ENCODE measurements at places on chromosomes 2 and 18.

DNA sequence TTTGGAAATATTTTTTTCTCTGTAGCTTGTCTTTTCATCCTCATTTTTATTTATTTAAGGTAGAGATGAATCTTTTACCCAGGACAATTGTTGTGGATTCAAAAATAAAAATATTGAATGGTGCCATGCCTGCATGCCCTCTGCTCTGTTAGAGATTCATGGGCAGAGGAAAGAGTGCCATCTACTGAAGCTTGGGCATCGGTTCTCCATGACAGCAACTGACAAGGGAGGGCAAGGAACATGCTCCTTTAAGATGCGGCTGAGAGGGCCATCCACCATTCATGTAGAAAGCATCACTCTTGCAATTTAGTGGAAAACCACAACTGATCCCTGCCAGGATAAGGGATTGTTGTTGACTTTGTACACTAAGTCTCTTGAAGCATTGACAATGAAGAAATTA lies 79.9 kb downstream of the PARD3B start:
- no peak for DNase-seq

DNA sequence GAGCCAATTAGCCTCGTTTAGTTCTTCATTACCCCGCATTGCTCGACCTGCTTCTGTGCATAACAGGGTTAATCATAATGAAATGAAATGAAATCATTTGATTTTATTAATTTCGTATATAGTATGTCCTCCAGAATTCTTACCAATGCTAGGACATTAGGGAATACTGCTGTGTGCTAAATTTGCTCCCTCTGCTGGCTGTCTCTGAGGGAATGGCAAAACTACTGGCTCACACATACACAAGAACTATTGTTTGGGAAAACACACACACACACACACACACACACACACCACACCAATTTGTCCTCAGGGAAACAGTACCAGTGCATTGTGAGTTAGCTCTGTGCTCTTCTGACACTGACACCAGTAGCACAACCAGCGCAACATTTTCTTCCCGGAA lies 273.3 kb upstream of the TCF4 start:
- DNase-seq, result no peak

DNA sequence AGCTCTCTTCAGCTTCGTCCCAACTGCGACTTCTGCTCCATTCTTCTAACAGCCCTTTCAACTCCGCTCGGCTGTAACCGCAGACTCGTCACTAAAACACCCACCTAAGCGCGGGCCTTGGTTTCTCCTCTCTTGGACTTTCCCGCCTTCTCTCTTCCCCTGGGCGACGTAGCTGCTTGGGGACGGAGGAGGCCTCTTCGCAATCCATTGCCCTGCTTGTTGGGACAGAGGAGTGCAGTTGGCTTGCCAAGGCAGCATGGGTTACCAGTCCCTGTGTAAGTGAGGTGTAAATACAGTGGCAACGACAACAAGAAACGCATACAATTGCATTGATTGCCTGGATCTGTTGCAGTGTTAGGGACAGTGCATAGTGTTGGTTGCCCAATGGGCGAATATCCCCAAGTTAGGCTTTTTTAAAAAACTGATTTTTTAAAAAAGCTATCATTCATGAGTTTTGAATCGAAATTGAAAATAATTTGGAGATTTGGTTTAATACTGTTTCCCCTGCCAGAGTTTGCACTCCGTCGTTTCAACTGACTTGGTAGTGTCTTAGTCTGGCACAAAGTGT lies 484 bp upstream of the DARS1 start:
- peak; percentile 91 for DNase-seq

- peak; percentile 57 for DNase-seq
Measured at GRCh38 chr2:127700527-127701192, 637 bp upstream of the SFT2D3 start.

GRCh38 chr2:155770516-155770915 lies 562.0 kb downstream of the NR4A2 start:
- no peak for DNase-seq

DNA sequence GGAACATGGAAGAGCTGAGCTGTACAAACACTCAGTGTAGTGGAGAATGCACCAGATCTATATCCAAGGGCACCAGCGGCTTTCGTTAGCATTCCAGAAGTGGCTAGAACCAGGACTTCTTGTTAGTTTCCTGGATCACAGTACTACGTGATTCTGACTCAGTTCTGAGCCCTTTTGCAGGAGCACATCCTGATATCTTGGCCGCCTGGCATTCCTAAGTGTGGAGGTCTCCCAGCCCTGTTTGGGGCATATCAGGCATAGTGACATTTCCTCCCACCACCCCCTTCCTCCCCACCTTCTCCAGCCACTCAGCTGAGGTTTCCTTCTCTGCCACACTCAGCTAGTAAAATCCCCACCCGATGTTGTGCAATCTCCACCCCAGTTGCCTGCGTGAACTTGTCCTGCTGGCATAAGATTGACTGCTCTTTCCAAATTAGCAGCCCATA lies 63.4 kb downstream of the BMP10 start:
- peak; percentile 93 for DNase-seq

DNA sequence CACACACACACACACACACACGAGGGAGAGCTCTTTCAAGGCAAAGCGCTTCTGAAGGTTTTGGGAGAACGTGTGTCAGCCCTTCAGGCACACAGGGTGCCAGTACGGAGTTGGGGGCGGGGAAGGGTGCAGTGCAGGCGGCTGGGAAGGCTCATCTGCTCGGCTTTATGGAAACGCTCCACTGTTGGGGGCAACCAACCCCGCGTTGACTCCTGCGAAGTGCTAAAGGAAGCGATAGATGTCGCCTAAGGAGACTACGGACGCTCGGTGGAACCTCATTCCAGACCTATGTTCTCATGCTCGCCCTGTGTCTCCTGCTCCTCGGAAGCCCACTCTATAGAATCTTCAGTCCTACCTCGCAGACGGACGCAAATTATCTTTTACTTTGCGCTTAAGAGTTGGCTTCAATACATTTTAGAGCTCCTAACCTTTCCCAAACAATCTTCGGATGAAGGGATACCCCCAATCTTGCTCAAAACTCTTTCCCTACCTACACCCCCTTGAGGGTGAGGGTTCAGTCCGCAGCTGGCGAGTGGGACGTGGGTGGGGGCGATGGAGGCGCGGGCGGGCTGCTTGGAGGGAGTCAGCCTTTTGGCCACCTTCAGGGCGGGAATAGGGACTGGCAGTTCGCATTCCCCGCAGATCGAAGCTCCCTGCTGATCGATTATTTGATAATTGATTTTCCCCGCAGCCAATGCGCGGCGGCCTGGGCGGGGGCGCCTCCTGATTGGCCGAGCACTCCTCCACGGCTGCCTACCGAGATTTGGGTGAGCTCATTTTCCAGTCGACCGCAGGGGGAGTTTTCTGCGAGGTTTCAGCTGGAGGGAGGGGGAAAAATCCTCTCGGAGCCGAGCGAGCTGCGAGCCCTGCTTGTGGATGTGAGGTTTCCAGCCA lies 1.9 kb upstream of the MEIS1 start:
- no peak for DNase-seq

DNA sequence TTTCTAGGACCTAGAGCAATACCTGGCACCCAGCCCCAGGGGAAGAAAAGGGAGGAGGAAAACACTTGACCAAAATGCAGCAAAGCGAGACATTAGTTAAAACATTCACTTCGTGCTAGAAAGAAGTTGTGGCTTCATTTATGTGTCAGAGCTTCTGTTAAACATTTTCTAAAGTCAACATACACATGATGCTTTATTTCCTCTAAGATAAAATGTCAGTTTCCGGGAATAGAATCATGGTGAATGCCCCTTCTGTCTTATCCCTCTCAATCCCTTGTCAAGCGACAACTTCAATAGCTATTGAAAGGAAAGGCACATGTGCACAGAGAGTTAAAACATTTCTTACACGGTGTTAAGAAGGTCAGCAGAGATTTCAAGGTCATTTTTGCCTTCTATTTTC lies 404.6 kb upstream of the CWC22 start:
- DNase-seq, result no peak

- DNase-seq, result peak; percentile 89
Measured at GRCh38 chr2:227471924-227472264, at the start of gene AGFG1. TSS of gene AGFG1 (plus strand) at chr2:227472156. CDS start at chr2:227472422, 266 bp downstream.
